ENCODE measurements at places on chromosomes 5 and 9. TPM values are rescaled to one million over a fixed set of nuclear protein-coding genes. Genes with fewer than 3 reads are reported as not detected.

ADAMTS19 gene
- 0.72 TPM for total RNA-seq

FBXL7 gene
- 4.7 TPM for total RNA-seq

ZNG1F gene
- 1.1 TPM for total RNA-seq

PLPPR1 gene
- total RNA-seq = not detected

ENC1 gene
- 90.5 TPM for total RNA-seq

DNA sequence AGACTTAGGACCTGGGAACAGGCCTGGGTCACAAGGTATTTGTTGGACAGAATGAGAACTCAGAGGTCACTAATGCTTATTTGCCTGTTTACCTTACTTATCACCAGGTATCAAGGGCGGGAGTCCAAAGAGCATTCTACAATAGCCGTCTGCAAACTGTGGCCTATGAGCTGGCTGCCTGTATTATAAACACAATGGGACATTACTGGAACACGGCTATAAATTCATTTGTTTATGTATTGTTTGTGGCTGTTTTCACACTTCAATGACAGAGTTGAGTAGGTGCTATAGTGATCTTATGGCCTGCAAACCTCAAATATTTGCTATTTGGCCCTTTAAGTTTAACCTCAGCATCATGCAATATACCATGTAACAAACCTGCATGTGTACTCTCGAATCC is 76.6 kb upstream of the ASTN2 start:
- no peak for DNase-seq

DNA sequence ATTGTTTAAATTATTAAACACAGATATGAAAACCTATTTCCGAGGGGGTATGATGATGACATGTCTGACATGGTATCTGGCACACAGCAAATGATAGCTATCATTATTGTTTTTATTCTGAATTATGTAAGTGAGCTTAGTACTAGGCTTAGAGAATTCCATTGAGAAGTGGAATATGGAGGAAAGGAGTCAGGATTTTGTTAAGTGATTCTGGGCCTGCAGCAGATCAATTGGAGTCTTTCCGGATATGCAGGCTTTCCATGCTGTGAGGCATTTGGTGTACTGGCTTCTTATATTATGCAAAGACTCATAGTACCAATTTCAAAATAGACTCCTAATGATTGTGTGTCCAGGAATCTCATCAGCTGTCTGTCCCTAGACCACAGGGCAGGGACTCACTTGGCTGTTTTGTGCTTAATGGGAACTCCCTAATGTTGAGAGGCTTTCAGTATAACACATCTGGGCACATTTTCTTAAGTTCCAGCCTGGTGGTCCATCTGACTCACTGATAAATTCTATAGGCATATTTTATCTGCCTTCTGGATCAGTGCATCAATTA is 180.0 kb upstream of the KLF9 start:
- no peak for DNase-seq

DNA sequence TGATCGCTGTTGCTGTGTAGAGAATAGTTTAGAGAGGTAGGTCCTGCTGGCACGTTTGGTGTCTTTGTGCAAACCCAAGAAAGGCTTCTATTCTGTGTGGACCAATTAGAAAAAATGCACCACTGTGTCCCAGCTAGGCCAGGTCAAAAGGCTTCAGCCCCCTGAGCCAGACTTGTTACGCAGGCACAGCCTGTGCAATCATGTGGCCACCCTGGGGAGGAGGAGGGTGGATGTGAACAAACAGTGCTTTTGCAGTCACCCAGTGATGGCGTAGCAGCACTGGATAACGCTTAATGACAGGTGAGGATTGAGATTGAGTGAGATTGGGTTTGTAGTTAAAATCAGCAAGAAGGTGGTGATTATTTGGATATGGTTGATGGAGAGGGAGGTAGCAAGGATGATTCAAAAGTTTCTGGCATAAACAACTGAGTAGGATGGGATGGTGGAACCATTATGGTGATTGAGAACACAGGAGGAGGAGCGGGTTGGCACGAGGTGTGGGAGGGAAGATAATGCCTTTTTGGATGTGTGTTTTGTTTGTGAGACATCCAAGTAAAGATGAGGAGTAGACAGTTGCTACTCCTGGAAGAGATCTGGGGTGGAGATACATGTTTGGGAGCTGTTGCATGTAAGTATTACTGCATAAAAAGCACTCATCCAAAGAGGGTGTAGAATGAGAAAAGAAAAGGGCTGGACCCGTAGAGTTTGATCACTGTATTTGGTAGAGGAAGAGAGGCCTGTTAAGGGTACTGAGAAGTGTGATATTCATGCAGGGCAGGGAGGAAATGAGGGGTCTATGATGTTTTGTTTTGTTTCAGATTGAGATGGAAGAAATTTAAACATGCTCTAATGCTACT is 6.7 kb downstream of the GCNT1 start:
- DNase-seq = no peak

DNA sequence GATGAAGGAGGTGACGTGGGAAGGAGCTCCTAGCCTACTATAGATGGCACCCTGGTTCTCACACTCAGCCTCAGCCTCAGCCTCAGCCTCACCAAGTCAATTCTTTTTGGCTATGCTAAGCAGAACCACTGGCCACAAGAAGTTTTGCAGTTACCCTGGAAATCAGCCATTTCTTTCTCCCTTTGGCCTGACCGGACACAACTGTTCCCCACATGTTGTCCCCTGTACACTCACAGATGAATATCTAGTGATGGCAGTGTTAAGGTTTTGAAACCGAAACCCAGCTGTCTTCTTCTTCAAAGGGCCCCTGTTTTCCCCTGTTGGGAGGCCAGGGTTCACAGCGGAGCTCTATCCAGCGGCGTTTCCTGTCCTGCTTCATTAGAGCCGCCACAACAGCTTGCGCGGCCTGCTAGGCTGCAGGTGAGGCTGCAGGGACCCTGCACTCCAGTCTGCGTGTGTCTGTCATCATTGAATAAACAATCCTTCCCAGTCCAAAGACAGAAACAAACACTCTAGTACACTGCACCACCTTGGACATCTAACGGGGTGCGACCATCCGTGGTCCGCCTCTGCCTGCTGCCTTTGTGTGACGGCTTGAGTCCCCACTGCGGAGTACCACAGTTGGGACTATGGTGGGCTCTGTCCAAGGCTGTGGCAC is 250.5 kb downstream of the DENND1A start:
- DNase-seq = no peak

DNA sequence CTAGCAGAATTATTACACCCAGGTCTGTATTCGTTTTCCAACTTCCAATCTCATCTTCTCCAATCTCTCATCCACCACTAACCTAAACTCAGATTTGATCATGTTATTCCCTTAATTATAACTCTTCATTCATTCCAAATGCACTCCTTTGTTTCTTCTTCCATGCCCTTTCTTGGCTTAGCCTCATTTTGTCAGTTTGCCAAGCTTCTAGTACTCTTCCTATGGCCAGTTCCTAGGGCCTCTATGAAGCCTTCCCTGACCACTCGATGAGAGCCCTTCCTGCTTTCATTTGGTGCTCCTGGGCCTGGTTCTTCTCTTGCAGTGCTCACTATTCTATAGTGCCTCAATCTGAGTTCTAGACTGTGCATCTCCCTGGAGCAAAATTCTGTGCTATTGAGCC is 5.8 kb downstream of the FAM219A start:
- DNase-seq = no peak

DNA sequence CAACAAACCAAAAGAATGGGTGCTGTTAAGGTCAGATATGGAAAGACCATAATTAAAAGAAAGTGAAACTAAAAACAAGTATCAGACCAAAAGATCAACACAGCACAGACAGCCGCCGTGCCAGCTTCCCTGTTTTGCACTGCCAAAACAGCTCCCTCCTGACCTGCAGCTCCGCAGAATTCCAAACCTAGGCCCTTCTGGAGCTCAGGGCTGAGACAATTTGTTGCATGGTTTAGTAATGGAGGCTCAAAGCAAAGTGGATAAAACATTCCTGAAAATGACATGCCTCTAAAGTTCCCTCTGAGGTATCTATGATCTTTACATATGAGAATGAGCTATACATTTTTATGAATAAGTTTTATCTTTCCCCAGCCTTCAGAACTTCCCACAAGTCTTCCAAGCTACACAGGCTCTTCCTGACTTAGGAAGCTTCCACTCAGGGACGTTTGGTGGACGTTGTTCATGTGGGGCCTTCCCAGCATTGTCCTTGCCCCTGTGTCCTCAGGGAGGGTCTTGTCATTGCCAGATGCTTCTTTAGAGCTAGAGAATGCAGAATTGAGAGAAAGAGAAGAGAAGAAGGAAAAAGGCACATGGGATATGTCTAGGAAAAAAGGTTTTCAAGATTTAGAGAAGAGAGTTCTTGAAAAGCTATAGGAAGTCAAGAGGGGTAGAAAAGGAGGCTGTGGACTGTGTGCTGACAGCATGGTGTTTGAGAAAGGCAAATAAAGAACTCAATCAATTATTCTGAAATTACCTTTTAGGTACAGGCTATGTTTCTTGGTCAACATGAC is 28.4 kb upstream of the SSBP2 start:
- no peak for DNase-seq

GRCh38 chr9:88998503-88998902 is 7.2 kb downstream of the S1PR3 start:
- DNase-seq = peak; percentile 32

- DNase-seq = no peak
These were observed 148.9 kb downstream of the GCNT1 start for GRCh38 chr9:76607730-76608436.

DNA sequence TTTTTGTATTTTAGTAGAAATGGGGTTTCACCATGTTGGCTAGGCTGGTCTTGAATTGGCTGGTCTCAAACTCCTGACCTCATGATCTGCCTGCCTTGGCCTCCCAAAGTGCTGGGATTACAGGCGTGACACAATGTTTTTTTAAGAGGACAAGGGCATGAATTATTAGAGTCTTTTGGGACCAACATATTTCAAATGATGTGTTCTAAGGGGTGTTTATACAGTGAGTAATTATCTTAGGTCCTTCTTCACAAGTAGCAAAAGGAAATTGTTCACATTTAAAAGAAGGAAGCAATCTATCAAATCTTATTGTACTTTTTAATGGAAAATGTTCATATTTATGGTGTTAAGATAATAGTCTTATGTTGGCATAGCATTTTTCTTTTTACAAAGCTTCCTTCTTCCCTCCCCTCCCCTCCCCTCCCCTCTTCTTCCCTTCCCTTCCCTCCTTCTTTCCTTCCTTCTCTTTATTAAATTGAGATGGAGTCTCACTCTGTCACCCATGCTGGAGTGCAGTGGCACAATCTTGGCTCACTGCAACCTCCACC is 6.7 kb downstream of the GNG10 start:
- DNase-seq = no peak

DNA sequence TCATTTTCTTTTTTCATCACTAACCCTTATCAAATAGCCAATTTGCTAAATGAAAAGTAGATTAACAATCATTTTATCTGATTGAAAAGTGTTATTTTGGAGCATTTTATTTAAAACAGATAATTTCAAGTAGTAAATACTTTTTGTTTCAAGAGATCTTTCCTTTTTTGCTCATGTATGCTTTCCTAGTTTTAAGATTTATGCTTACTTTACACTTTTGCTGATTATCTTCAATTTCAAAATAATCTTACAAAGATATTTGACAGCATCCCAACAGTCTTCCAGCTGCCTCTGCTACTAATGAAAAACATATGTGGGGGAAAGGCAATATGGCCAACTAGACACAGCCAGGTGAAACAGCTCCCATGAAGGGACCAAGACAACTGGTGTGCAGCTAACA is 1027.3 kb upstream of the CDH9 start:
- DNase-seq = no peak

- DNase-seq = no peak
These were observed 10.8 kb downstream of the DMRTA1 start for GRCh38 chr9:22457448-22457847.

GRCh38 chr9:87672586-87672985 is 53.3 kb upstream of the CTSL start:
- DNase-seq = no peak

- DNase-seq = no peak
These were observed 37.9 kb downstream of the FBXW11 start for GRCh38 chr5:171968531-171968930.

DNA sequence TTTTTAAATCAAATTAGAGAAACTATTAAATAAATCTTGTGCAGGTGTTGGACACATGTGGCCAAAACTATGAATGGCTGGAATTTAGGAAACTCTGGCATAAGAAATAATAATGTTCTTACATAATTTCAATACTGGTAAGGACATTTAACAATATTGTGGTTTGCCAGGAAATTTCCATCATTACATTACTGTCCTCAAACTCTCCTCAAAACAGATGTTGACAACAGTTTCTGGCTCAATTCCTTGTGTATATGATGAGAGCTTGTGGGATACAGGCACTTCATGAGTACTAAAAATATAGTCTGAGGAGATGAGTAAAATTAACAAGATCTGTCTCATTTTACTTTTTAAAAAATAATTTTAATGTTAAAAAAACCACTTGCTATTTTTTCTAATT is 27.9 kb downstream of the MCTP1 start:
- DNase-seq = no peak

- DNase-seq = peak; percentile 71
These were observed 120.6 kb downstream of the TTLL11 start for GRCh38 chr9:121972501-121972981.

DNA sequence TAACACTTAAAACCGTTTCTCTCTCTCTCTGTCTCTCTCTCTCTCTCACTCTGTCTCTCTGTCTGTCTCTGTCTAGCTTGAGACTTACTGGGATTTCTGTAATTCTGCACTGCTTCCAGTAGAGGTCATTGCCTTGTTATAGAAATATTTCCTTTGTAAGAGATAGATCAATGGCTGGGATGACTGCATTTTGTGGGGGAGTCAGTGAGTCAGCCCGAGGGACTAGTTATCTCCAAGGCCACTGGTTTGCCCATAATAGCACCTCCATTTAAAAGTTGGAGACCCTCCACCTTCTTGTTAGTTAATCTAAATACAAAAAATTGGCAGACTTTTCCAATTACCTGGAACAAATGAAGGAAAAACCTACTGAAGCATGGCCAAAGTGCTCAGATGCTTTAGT is 547.2 kb downstream of the LRRC70 start:
- peak; percentile 64 for DNase-seq

DNA sequence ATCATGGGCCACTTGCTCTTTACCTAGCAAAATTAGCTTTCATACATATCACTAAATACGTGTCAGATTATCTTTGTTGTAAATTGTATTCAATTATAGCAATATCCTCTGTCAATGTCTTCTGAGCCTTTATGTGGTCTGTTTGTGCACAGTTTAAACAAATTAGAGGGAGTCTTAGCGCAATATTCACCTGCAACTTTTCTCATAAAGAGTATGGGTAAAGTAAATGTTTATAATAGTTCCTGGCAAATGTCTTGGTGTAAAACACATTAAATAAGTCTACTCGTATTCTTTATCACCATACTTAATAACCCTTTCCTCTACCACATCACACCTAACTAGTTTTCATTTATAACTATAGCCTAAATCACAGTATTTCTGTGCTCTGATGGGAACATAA is 169.0 kb downstream of the PCSK1 start:
- no peak for DNase-seq
